Hepatocyte (in vitro differentiated cells): ENCODE measurements at places on chromosomes 3 and 15.

DNA sequence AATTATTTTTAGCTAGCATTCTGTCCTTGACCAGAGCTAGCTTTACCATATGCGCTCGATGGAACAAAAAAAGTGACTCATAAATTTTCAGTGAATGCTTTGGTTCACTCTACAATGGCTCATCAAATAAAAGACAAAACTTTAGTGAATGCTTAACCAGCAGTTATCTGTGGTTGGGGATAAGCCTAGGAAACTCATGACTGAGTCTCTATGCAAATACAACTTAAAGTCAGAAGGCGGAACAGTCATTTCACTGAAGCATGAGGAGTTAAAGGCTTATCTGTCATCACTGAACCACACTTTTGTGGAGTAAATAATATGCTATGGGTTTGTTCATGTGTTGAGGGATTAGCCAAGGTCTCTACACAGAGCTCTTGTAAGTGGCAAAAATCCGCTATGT, 308.4 kb downstream of the SQOR start:
- DNase-seq, result peak; percentile 32

GRCh38 chr3:31890742-31891469, 90.2 kb downstream of the OSBPL10 start:
- DNase-seq, result no peak

- no peak for DNase-seq
These were observed 11.3 kb upstream of the P2RY12 start for GRCh38 chr3:151395806-151396205.

- no peak for DNase-seq
These were observed 87.3 kb downstream of the FBLN2 start for GRCh38 chr3:13636186-13636585.

- DNase-seq, result peak; percentile 9
These were observed 688.9 kb upstream of the NAALADL2 start for GRCh38 chr3:174170248-174170647.

DNA sequence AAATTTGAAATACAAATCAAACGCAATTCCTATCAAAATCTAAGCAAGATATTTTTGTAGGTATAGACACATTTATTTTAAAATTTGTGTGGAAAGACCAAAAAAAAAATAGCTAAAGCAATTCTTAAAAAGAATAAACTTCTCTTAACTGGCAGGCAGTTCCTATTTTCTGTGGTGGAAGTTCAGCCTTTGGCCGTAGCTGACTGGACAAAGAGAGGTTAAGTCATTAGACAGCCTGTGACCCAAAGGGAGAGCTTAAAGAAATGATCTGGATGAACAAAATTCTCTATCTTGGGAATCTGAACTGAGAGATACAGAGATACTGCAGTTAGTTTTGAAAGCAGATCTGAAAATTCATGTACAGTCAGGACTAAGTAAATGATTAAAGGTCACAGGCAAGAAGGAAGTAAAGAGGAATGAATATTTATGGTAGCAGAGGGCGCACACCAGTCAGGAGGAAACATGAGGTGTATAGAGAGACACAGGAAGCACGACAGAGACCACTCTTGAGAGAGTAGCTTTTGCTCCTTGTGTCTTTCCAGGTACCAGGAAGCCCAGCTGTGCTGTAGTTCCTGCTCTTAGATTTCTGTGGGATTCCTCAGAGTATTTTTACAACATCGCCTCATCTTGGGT, 57.5 kb downstream of the TPRG1 start:
- peak; percentile 11 for DNase-seq

GRCh38 chr15:101145362-101145761, 106.5 kb downstream of the CHSY1 start:
- DNase-seq, result no peak

GRCh38 chr3:188362405-188362831, 208.5 kb downstream of the LPP start:
- DNase-seq, result peak; percentile 73

GRCh38 chr3:127556565-127556964, 34.0 kb downstream of the TPRA1 start:
- no peak for DNase-seq

DNA sequence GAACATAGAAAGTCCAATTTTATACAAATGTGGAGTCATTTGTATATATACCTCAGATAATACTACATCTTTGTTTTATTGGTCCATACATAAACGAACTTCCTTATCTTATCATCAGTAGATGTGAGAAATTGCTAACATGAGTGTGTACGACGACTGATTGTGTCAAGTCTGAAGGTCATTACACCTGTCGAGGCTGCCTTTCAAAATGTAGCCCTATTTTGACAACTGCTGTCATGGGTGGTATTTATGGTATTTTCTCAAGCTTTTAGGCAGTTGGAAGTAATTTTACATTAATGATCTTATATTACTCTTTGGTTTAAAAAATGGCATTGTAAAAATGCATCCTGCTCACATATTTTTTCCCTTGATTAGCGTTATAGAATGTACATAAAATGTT, 183.7 kb upstream of the DNAJC19 start:
- no peak for DNase-seq

DNA sequence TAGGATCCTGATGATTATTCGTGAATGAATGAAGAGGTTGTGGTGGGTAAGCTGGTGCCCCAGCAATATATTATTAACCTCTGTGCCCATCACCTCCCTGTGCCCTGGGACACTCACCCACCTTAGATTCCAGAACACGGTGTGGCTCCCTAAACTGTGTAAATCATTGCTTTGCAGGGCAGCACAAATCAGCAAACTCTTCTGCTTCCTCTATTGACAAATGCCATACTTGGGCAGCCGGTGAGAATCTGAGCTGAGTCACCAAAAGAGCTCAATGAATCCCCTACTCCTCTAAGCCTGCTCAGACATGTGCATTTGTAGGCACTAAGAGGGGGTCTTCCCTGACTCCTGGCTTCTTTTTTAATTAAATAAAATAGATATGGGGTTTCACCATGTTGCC, 15.7 kb downstream of the UQCC5 start:
- DNase-seq, result no peak

DNA sequence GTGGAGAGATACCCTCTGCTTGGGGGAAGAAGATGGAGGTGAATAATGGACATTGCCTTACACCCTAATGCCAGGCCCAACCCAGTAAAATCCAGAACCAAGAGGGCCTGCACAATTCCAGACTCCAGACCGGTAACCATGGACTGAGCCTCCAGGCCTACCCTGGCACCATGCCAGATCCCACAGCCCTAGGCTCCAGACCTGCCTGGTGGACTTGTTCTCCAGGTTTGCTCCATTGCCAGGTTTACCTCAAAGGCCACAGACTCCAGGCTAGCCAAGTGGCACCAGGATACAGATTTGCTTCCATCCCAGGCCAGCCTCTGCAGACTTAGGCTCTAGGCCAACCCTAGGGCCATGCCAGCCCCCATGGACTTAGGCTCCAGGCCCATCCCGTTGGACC, 14.0 kb downstream of the PLCH1 start:
- DNase-seq, result no peak

GRCh38 chr3:117567382-117567781, 857.8 kb downstream of the TUSC7 start:
- DNase-seq, result no peak

DNA sequence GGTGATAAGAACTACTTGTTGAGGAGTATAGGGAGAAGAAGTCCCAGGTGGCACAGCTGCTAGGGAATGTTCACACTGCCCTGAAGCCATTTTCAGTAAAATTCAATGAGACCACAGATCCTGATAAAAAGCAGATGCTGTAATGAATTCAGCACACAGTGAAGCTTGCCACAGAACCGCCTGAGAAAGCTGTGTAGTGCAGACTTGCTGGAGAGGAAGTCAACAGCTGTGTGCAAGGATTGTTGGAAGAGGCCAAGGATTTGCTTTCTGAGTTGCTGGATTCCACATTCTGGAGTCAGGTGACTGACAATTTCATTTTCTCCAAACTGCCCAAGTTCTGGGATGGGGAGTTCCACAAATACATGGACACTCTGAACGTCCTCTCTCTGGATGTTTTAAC, 70.9 kb downstream of the ANP32A start:
- DNase-seq, result no peak

- DNase-seq, result no peak
These were observed 16.5 kb downstream of the PLXNA1 start for GRCh38 chr3:126999383-126999782.

GRCh38 chr3:2993736-2994135, 116.4 kb downstream of the IL5RA start:
- DNase-seq, result no peak

GRCh38 chr3:177089110-177089509, 108.2 kb downstream of the TBL1XR1 start:
- DNase-seq, result no peak

DNA sequence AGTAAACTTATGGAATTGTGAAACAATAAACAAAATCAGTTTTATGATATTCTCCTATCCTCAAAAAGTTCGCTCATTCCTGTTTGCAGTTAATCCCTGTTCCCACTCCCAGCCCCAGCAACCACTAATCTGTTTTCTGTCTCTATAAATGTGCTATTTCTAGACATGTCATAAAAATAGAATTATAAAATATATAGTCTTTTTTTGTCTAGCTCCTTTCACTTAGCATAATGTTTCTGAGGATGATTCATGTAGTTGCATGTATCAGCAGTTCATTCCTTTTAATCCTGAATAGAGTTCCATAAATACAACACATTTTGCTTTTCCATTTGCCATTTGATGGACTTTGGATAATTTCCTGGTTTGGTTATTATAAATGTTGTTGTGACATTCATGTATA, 140.0 kb downstream of the KCNAB1 start:
- DNase-seq, result no peak

- no peak for DNase-seq
These were observed 2.0 kb upstream of the TMED3 start for GRCh38 chr15:79308874-79309273.

- DNase-seq, result no peak
These were observed 95.1 kb upstream of the TMC3 start for GRCh38 chr15:81469154-81469553.

GRCh38 chr3:189909573-189909972, 211.1 kb downstream of the P3H2 start:
- DNase-seq, result no peak

DNA sequence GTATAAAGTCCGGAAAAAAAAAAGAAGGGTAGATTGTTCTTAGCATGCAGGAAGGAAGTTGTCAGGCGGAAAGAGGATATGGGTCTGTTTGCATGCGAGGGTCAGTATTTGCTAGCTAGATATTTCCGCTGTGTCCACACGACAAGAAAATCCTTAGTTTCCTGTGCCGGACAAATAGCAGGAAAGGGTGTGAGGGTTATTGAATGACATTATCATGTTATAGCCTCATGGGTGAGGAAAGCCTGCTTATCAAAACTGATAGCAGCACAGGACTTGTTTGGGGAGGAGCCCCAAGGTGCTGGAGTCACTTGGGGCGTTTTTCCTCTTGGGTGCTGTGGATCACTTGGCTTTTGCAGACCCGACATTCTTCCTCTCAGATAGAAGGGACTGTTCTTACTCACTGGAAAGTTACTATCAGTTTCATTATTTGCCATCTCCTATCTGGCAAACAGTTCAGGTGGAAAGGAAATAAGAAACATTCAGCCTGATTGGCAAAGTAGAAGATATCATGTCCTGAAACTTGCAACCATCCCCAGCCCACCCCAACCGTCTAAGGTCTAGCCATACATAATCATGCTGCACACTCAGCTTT, 127.2 kb upstream of the DPH6 start:
- DNase-seq, result peak; percentile 46

- DNase-seq, result peak; percentile 51
These were observed 583 bp downstream of the EAF1 start for GRCh38 chr3:15427981-15428380.

DNA sequence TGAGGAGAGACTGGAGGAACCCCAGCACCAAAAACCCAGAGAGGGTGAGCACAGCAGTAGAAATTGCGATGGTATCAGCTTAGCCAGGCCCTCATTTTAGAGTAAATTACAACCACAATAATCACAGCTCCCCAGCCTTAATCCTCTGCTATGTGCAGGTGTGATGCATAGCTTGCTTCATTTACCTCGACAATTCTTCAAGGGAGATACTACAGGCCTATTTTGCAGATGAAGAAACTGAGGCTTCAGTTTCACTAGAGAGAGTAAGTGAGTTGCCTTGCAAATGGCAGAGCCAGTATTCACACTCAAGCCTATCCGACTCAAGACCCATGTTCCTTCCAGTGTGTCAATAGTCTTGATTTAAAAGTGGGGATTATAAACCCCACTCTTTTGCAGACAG, 33.4 kb downstream of the LSM3 start:
- DNase-seq, result no peak

- DNase-seq, result no peak
These were observed 60.5 kb downstream of the TOP2B start for GRCh38 chr3:25604107-25604805.
